ENCODE measurements at places on chromosomes 4 and X.

- no peak for DNase-seq
Measured at GRCh38 chr4:98566361-98567008, 91.9 kb downstream of the TSPAN5 start.

- no peak for DNase-seq
Measured at GRCh38 chrX:45619290-45619689, 418.6 kb upstream of the DIPK2B start.

GRCh38 chr4:165343353-165344191 lies 16.1 kb downstream of the MSMO1 start:
- no peak for DNase-seq

- DNase-seq, result no peak
Measured at GRCh38 chr4:70243091-70243490, 694 bp downstream of the CSN3 start.

GRCh38 chr4:76377911-76378310 lies 43.0 kb downstream of the CCDC158 start:
- DNase-seq, result peak; percentile 43

DNA sequence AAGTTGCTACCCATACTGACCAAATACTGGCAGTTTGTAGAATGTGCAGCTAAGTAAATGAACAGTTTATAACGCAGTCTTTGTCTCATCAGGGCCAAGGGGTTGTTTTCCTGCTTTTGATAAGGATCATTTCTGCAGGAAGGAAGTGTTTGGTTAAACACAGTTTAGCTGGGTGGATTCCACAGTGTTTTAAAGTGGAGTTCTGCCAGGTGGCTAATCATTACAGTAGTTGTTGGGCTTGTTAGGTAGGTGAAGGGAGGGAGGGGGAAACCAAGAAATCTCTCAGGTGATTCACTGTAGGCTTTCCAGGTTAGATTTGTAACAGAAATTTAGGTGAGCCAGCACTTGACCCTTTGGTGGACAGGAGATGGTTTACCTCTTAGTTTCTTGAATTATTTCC lies 58.1 kb downstream of the FNIP2 start:
- DNase-seq, result no peak

DNA sequence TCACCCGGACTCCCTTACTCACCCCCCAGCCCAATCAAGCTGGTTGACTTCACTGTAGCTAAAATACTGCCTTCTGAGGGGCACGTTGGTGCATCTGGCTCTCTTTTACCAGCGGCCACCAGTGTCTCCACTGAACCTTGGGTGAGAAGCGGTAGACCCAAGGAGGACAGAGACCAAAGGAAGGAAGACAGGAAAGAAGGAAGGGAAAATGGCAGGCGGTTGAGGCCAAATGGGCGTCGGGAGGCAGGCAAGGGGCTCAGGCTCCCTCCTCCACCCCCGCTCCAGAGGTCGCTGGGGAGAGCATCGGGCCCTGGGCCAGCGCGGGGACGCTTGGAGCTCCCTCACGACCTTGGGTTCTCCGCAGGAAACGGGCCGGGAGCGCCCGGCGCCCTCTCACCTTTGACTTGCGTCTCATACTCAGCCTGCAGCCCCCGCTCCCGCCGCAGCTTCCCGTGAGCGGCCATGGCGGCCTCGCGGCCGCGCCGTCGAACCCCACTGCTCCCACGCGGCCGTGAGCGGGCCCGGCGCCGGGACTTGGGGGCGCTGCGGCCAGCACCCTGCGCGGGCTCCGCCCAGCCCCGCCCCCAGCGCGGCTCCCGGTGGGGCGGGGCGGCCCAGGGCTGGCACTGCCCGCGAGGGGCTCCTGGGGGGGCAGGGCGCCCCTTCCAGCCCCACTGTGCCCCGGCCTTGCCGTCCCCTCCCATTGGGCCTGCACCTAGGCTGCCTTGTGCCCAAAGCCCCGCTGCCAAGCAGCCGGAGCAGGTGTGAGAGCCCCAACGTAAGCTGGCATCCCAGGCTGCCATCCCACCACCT lies at the start of gene ARHGAP4:
TSS of gene ARHGAP4 (minus strand) at position 526 of the 813 bp plus-strand sequence. CDS start at position 464, 62 bp downstream.
- DNase-seq, result peak; percentile 66

- DNase-seq, result no peak
Measured at GRCh38 chr4:10856271-10856782, 171.8 kb upstream of the CLNK start.

DNA sequence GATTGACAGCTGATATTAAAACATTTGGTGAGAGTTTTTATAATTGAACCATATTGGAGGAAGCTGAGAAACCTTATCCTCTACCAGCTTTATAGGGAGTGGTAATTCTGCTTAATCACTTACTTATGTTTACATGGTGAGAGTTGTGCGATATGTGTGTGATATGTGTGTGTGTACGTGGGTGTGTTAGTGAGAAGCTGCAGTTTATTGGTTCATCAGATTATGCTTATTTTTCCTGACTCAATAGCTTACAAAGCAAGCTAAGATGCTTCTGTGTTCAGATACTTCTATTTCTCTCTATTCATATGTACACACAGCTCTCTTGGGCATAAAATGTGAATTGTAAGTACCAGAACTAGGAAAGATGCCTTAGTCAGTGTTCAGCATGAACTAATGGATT lies 343.7 kb downstream of the GRIA2 start:
- no peak for DNase-seq

GRCh38 chrX:20988118-20988517 lies 386.1 kb upstream of the CNKSR2 start:
- DNase-seq, result no peak

- DNase-seq, result no peak
Measured at GRCh38 chr4:52915730-52916300, 53.7 kb downstream of the RASL11B start.

DNA sequence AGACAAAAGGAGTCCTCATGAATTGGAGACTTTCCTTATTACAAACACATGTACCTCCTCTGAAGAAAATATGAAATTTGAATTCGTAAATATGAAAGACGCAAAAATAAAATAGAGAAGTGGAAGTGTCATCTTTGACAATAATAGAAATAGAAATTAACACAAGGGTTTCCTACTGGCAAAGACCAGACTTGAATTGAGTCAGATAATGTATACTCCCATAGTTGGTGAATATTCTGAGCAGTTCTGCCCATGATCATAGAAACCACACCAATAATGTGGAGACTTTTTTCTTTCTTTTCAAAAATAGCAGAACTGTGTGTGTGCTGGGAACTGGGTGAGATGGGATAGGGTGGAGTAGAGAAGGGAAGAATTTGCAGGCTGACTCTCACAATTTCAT lies 277.7 kb upstream of the TET2 start:
- DNase-seq, result no peak

GRCh38 chr4:41538887-41539498 lies 1.0 kb downstream of the LIMCH1 start:
- no peak for DNase-seq

GRCh38 chr4:169278624-169279023 lies 7.9 kb upstream of the SH3RF1 start:
- no peak for DNase-seq

DNA sequence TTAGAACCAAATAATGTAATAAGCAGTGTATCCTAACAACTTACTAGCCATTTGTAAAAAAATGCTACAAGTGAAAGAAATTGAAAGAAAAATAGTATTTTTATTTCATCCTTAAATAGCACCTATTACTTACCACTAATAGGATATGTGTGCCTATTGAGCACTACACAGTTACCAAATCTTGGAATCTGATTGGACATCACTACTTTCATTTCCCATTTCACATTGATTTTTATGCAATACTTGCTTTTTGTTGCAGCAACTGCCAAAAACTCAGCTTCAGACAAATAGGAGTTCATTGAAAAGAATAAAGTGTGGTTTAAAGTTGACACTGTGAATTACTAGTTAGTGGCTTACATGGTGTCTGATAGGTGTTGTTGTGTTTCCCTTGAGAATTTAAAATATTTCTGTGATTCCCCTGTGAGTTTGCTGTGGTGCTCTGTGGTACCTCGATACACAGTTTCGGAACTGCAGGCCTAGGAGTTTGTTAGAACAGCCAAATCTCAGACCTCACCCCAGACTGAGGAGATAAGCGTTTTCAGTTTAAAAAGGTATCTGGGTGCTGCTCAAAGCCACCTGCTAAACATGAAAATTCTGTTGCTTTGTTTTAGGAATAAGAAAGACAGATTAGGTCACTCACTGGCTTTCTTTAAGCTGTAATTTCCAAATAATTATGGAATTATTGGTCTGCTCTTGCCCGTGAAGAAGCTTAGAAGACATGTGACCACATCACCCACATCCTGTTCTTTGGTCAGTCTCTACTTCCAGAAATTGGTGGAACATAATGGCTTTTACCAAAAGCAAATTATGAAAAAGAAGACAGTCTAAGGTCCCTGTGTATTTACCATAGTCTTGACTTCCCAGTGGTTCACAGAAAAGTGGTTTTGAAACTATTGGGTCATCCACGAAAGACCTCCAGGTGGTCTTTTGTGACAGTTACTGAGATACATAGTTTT lies 97.8 kb downstream of the SYTL5 start:
- DNase-seq, result no peak

GRCh38 chr4:9979101-9979701 lies 42.1 kb downstream of the SLC2A9 start:
- no peak for DNase-seq

GRCh38 chr4:157115613-157116335 lies 39.8 kb downstream of the GLRB start:
- no peak for DNase-seq

GRCh38 chrX:2320580-2321327 lies 180.0 kb downstream of the DHRSX start:
- no peak for DNase-seq

DNA sequence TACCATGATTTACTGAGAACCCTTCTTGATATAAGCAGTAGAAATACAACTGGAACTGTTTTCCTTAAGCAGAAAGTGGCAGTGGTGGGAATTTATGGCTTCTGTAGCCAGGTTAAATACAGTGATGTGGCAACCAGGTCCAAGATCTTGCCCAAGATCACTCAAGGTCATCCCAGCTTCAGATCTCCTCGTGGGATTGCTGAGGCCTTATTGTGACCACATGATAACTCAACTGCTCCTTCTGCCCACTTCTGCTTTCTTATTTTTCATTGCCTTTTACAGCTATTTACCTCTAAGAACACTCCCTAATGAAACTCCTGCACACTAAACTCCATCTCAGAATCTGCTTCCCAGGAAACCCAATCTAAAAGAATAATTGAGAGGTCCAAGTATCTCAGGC lies 12.4 kb upstream of the CYBB start:
- no peak for DNase-seq

DNA sequence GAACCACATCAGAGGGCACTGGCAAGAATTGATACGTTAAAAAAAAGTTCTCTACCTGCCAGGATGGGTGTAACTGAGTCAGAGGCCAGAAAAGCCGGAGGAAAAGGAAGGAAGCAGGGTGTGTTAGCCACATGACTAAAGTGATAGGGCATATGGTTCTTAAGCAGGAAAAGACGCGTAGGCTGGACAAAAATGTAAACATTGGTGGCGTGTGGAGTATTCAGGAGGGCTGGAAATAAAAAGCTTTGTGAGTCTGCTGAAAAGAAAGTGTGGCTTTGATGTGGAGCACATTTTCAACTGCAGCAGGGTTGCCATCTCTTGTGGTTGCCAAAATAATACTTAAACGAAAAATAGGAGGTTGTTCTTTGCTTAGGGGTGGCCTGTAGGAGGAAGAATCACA lies 186.5 kb upstream of the RPL34 start:
- peak; percentile 39 for DNase-seq

DNA sequence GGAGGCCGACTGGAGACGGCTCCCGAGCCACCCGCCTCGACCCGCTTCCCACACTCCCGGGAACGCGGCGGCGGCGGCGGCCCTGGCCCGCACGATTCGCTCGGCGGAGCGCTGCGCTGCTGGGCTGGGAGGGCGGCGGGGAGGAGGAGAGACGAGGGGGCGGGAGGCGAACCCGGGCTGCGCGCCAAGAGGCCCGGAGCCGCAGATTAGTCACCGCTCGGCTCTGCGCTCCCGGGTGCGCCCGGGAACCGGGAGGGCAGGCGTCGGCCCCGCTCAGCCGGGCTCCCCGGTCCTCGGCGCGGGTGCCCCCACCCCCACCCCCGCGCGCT lies 11.2 kb upstream of the BCOR start:
- DNase-seq, result peak; percentile 72
